ENCODE measurements at places on chromosomes 4 and X.

DNA sequence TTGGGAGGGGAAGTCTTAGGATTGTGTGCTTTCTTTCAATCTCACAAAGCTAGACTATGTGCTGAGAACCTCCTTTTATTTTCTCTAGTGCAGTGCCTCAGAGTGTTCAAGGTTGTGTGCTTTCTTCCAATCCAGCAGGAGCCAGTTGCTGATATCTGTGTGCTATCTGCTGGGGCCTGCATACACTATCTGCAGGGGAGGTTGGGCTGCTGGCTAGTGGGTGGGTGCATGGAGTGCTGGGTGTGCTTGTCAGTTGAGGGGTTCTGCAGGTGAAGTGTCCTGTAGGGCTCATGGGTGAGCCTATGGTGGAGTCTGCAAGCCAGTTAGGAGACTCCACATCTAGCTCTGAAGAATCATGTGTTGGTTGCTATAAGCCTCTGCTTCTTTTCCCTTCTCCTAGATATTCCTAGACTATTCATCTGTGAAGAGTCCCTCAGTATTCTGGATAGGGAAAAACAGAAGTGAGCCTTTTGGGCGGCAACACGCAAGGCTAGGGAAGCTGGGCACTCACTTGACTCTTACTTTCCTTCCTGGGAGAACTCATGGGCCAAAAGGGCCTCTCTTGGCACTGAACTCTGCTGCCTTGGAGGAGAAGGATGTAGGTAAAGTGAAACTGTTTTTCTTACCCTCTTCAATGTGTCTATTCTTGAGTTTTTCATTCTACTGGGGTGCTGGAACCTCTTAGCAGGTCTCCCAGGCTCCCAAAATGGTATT is 8.0 kb upstream of the CISD2 start:
- no peak for DNase-seq

GRCh38 chrX:26219351-26219750 is 3.4 kb downstream of the MAGEB5 start:
- no peak for DNase-seq

- no peak for DNase-seq
These were observed 16.7 kb downstream of the IL21 start for GRCh38 chr4:122604146-122604545.

DNA sequence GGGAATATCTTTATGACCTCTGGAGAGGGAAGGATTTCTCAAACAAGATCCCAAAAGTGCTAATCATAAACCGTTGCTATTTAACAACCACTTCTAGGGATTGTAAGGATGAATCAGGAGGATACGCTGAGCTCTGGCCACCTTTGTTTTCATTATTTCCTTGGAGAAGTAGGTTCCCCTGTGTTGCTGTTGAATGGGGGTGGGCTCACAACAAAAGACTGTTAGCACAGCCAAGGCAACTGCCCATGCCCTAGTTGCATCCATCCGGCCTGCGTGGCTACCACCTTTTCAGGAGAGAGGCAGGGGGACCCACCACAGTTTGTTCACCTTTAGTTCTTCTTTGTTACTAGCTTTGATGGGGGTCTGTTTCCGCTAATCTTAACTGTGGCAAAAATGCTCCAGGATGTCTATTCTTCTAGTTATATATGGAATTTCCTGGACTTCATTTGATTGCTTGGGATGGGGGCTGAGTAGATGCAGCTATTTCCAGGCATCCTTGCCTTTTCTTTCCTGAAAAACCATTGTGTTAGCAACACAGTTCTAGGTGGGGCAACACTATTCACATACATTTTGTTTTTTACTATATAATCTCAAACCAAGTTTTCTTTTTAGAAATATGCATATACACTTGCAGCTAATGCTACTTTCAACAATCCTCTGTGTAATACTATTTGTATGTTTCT is 95.4 kb downstream of the KDR start:
- DNase-seq, result no peak

DNA sequence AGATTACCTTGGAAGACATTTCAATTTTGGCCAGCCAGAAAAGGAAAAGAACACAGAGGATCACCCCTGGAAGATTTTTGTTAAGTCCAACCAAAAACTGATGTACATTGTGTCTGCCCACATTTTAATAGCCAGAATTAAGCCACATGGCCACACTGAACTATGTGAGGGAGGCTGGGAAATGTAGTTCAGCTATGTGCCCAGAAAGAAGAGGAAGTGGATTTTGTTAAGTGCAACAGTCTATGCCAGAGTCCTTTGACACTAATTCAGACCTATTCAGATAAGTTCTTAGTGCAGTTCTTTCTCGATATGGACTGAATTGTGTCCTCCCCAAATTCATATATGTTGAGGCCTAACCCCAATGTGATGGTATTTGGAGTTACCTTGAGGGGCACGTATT is 18.4 kb downstream of the PRPS1 start:
- DNase-seq, result no peak

DNA sequence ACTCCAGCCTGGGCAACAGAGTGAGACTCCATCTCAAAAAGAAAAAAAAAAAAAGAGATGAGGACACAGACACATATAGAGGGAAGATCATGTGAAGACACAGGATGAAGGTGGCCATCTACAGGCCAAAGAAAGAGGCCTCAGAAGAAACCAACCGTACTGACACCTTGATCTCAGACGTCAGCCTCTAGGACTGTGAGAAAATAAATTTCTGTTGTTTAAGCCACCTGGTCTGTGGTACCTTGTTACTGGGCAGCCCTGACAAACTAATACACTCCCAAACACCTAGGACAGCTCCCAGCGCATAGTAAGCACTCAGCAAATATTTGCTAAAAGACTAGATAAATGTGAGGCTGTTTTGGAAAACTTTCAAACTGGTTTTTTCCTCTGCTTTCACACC is 59.2 kb upstream of the SMIM10 start:
- no peak for DNase-seq

- DNase-seq, result no peak
These were observed 84.2 kb downstream of the SLC2A9 start for GRCh38 chr4:9937078-9937477.

- DNase-seq, result no peak
These were observed 156.3 kb downstream of the SLC7A11 start for GRCh38 chr4:138085736-138086305.

GRCh38 chr4:2586502-2586901 is 50.1 kb downstream of the FAM193A start:
- no peak for DNase-seq

- no peak for DNase-seq
These were observed 44.3 kb downstream of the IL21 start for GRCh38 chr4:122576261-122577188.

DNA sequence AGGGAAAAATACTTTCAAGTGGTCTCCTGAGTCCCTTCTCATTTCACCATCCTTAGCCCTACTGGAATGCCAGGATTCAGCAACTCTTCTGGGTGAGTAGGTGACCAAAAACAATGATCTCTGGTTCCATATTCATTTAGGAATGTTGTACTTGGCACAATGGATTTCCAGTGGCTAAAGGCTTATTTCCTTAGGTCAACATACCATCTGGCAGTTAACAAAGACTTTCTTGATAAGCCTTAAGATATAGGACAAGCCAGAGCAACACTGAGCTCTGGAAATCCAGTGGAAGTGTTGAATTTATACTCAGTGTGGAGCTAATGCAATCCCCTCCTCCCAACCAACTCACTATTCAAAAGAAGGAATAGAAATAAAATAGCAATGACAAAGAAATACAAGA is 139.4 kb upstream of the EMCN start:
- no peak for DNase-seq

GRCh38 chr4:24248674-24249630 is 335.4 kb downstream of the DHX15 start:
- no peak for DNase-seq

DNA sequence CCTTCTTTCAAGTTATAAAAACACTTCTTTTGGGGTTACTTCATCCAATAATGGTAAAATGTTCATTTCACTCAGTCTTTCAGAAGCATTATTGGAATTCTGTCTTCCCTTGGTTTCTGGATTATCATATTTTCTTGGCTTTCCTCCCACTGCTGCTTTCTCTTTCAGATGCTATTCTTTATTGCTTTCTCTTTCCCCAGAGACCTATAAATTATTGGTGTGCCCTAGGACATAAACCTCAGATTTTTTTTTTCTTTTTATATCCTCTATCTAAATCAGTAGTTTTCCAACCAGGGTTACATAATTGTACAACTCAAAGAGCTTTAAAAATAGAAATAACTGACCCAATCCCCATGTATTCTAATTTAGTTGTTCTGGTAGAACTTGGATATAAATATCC is 1005.5 kb downstream of the ARAP2 start:
- DNase-seq, result no peak

- no peak for DNase-seq
These were observed 146.5 kb upstream of the PCDH18 start for GRCh38 chr4:137678796-137679195.

DNA sequence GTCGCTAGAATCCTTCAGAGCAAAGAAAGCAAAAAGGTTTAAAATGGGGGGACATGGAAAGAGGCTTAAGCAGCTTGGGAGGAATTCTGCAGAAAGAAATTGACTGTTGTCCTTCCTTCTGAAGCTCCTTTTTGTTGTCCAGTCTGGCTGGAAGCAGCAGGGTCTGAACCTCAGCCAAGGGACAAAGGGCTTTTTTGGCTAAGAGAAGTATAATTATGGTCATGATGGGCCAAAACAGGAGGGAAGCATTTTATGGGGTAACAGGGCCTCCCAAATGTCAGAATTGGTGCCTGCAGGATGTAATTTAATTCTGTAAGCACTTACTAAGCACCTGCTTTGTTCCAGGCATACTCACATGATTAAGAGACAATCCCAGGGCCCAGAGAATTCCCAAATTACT is 74.2 kb upstream of the CPEB2 start:
- no peak for DNase-seq

GRCh38 chrX:19389227-19389845 is 45.6 kb downstream of the PDHA1 start:
- no peak for DNase-seq

DNA sequence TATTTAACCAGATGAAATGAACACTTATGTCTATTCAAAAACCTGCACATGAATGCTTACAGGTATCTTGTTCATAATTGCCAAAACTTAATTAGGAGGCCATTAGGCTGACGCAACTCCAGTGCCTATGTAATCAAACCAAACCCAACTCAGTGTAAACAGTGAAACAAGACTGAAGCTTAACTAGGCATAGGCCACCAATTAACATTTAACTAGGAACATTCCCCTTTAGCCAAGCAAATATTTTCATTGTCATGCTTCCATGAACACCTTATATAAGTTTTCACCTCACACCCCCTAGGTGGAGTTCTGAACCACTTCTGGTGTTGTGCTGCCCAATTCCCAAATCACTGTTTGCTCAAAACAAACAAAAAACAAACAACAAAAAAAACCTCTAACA is 686.0 kb downstream of the STPG2 start:
- no peak for DNase-seq

- DNase-seq, result no peak
These were observed 106.5 kb downstream of the CPZ start for GRCh38 chr4:8699063-8699385.

DNA sequence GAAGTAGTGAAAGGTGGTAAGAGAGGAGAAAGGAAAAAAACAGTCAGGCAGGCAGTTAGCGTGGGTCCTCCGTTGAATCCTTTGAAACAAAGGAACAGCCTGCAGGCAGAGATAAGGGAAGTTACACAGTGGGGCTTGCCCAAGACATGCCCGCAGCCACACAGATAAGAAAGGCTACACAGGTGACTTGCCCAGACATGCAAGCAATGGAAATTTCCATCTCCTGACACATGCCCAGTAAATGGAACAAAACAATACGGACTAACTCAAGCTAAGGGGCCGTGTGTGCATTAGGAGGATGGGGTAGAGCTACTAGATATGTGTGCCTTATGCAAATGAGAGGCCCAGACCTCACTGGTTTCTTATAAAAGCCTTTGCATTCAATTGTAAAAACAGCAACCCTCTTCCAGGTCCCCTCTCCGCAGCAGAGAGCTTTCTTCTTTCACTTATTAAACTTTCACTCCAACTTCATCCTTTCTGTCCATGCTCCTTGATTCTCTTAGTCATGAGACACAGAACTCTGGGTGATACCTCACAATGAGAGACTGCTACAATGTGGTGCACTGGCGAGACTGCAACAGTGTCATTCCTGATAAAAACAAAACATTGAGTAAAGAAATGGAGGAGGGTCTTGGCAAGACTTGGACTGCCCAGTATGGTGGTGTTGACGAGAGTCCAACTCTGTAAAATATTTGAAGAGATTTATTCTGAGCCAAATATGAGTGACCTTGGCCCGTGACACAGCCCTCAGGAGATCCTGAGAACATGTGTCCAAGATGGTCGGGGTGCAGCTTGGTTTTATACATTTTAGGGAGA is 997.4 kb upstream of the PRKX start:
- no peak for DNase-seq

GRCh38 chr4:19575924-19576323 is 675.8 kb upstream of the SLIT2 start:
- DNase-seq, result no peak

DNA sequence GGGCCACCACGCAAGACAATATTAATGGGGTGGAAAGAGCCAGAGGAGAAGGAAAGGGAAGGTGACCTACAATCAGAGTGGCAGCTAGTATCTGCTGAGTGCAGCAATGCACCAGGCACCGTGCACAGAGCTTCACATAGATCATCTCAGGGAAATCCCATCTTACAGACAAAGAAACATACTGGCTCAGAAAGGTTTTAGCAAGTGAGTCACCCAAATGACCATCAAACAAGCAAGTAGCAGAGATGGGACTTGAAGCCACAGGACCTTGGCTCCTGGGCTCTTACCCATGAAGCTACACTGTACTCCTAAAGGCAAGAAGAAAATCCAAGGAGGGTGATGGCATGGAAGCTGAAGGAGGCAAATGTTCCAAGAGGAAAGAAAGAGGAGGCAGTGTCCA is 6.8 kb downstream of the ANXA5 start:
- no peak for DNase-seq

- DNase-seq, result no peak
These were observed 26.5 kb downstream of the ZNF81 start for GRCh38 chrX:47863187-47863586.

- DNase-seq, result no peak
These were observed 143.6 kb downstream of the TMEM164 start for GRCh38 chrX:110146521-110146920.

DNA sequence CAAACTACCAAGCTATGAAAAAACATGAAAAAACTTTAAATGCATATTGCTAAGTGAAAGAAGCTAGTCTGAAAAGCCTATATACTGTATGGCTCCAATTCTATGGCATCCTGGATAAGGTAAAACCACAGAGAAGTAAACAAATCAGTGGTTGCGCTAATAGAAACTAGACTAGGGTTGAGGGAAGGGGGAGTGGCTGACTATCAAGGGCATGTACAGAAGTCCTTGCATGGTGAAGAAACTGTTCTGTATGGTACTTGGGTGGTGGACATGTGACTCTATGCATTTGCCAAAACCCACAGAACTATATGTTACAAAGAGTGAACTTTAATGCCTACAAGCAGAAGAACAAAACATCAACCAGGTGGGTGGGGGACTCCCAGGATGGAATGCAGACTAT is 96.8 kb downstream of the MTMR1 start:
- no peak for DNase-seq

DNA sequence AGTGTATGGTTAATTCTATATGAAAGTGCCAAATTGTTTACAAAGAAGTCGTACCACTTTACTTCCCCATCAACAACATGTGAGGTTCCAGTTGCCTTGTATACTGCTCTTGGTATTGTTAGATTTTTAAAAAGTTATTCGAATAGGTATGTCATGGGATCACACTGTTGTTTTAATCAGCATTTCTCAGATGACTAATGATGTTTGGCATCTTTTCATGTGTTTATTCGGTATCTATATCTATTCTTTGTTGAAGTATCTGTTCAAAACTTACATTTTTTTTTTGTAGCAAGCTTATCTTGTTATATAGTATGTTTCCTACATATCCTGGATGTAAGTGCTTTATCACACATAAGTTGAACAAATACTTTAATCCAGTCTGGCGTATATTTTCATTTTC is 99.4 kb upstream of the MAB21L2 start:
- no peak for DNase-seq
